ENCODE measurements at places on chromosomes 7 and 10.

DNA sequence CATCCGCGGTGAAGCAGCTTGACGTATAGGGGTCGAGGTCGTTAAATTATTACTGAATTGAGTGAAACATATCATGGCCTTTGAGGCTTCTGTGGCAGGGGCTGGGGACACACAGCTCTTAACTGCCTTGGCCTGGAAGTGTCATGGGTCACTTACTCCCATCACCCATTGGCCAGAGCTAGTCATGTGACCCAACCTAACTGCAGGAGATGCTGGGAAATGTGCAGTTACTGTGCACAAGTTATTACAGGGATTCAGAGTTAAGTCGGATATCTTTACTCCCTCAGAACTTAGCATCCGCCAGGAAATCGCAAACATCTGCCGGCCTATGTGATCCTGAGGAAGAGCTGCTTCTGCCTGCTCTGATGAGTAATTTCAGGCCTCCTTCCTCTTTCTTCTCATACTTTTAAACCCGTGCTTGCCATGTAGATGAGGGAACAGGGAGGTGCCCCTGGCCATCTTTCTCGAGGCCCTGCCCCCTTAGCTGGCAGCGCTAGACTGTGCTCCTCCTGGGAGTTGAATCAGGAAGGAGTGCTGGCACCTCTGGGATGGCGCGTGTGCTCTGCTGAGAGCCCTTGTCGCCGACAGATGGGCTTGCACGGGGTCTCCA, 203.6 kb downstream of the TCF7L2 start:
- H3K36me3 ChIP-seq, result peaks cover 71% of the 10 kb centered on the region
- no peak overlapping the region for H3K27ac ChIP-seq
- H3K4me1 ChIP-seq, result peaks cover 11% of the 10 kb centered on the region
- no peak overlapping the region for H3K4me3 ChIP-seq

GRCh38 chr7:155213385-155213784, 84.3 kb upstream of the INSIG1 start:
- H3K36me3 ChIP-seq, result no peaks in the 10 kb centered on the region
- H3K4me1 ChIP-seq, result peaks cover 41% of the 10 kb centered on the region
- H3K27me3 ChIP-seq, result peaks cover 3% of the 10 kb centered on the region
- H3K27ac ChIP-seq, result peak overlapping the region; percentile 78

DNA sequence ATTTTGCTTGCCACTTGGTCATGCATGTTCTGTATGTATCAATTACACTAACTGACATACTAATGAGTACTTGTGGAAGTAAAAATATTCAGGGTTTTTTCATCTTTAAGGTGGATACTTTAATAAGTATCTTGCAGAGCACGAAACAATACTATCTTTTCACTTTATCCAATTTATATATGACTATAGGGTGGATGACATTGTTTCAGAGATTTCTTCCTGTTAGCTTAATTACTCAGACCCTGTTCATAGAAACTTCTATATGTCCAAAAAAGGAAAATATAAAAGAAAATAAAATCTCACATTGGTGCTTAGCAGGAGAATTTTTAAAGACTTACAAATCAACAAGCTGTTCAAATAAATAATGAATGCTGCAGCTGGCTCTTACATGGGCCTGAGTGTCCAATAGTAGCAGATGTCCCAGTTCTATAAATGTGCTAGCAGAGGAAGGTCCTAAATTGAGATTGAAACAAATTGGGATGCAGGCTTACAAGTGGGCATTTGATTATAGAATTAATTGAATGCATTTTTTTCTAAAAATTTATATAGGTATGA, 91.5 kb upstream of the THSD7A start:
- H3K4me3 ChIP-seq, result no peak overlapping the region
- no peaks in the 10 kb centered on the region for H3K27me3 ChIP-seq
- H3K36me3 ChIP-seq, result no peaks in the 10 kb centered on the region
- DNase-seq, result no peak

- DNase-seq, result no peak
- no peak overlapping the region for H3K27ac ChIP-seq
- no peak overlapping the region for H3K4me3 ChIP-seq
- H3K4me1 ChIP-seq, result no peaks in the 10 kb centered on the region
These were observed 58.3 kb upstream of the SHH start for GRCh38 chr7:155870334-155871180.

- H3K4me1 ChIP-seq, result no peaks in the 10 kb centered on the region
- H3K27me3 ChIP-seq, result no peaks in the 10 kb centered on the region
- no peaks in the 10 kb centered on the region for H3K36me3 ChIP-seq
- no peak for DNase-seq
- no peak overlapping the region for H3K4me3 ChIP-seq
- H3K27ac ChIP-seq, result no peak overlapping the region
These were observed 363.4 kb upstream of the MKI67 start for GRCh38 chr10:128489324-128490247.

DNA sequence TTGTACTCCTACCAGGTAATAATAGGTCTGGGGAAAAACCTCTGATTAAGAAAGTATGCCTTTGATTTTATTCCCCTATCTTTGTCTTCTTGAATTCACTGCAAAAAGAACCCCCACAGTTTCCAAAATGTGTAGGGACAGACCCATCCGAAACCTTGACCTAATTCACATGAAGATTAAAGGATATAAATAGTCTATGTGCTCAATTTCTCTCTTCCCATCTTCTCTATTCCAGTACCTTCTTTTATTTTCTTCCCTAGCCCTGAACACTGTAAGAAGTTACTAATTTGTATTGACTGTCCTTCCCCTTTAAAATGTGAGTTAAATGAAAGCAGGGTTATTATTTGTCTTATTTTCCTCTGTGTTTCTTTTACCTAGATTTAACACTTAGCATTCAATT, 135.3 kb downstream of the HBP1 start:
- H3K36me3 ChIP-seq, result no peaks in the 10 kb centered on the region
- H3K4me1 ChIP-seq, result no peaks in the 10 kb centered on the region
- no peak overlapping the region for H3K27ac ChIP-seq
- no peak for DNase-seq
- H3K4me3 ChIP-seq, result no peak overlapping the region

DNA sequence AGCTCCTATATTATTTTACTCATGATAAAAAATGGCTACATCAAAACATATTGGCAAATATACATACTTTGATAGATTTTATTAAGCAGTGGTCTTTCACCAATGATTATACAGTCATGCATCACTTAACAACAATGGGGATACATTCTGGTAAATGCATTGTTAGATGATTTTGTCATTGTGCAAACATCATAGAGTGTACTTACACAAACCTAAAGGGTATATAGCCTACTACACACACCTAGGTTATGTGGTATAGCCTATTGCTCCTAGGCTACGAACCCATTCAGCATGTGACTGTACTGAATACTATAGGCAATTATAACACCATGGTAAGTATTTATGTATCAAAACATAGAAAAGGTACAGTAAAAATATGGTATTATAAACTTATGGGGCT, 98.9 kb upstream of the IL6 start:
- H3K4me1 ChIP-seq, result peaks cover 34% of the 10 kb centered on the region
- no peak overlapping the region for H3K27ac ChIP-seq
- no peak for DNase-seq
- H3K4me3 ChIP-seq, result no peak overlapping the region
- H3K36me3 ChIP-seq, result no peaks in the 10 kb centered on the region

DNA sequence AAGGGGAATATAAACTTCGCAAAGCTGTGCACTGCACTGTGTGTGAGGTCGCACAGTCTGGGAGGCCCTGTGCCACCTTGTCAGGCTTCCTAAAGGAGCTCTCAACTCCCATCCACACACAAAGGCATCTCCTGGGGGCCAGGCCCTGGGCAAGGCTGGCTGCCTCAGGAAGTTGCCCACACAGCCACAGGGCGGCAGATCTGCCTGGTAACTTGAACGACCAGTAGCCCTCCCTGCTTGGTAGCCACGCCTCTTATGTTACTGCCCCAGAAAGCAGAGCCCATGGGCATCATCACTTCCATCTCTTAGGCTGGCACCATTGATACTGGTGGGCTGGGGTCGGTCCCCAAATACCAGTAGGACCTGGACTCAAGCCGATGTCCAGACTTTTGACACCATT, 82.8 kb downstream of the HECW1 start:
- no peaks in the 10 kb centered on the region for H3K27me3 ChIP-seq
- no peak for DNase-seq
- peaks cover 6% of the 10 kb centered on the region for H3K4me1 ChIP-seq
- no peaks in the 10 kb centered on the region for H3K36me3 ChIP-seq
- no peak overlapping the region for H3K27ac ChIP-seq

GRCh38 chr10:58341947-58342346, 7.1 kb downstream of the UBE2D1 start:
- DNase-seq, result no peak
- H3K27ac ChIP-seq, result no peak overlapping the region
- no peaks in the 10 kb centered on the region for H3K36me3 ChIP-seq
- H3K4me1 ChIP-seq, result no peaks in the 10 kb centered on the region

- no peak overlapping the region for H3K27ac ChIP-seq
- peaks cover 5% of the 10 kb centered on the region for H3K4me1 ChIP-seq
- H3K4me3 ChIP-seq, result no peak overlapping the region
- no peak for DNase-seq
- no peaks in the 10 kb centered on the region for H3K36me3 ChIP-seq
These were observed 19.9 kb upstream of the SEC61G start for GRCh38 chr7:54778696-54779540.

DNA sequence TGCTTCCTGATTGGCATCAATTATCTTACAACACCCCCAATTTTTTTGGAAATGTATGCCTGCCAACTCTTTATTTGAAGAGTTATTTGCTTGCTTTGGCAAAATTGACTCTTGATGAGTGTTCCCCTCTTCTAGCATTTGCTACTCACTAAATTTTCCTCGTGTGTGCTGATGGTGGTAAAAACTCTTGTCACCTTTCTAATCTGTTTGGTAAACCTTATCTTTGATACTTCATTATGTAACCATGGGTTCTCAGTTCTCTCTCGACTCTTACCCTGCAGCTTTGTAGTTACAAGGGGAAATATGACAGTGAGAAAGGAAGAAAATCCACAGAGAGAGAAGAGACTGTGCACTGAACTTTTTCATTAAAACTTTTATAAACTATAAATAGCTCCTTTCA, 102.5 kb downstream of the CDK14 start:
- H3K36me3 ChIP-seq, result peaks cover 9% of the 10 kb centered on the region
- no peak for DNase-seq
- peak overlapping the region; percentile 44 for H3K27ac ChIP-seq
- peaks cover 34% of the 10 kb centered on the region for H3K4me1 ChIP-seq
- H3K4me3 ChIP-seq, result no peak overlapping the region
- no peaks in the 10 kb centered on the region for H3K27me3 ChIP-seq

GRCh38 chr7:151207804-151208203, 2.5 kb downstream of the H2BK1 start:
- no peaks in the 10 kb centered on the region for H3K36me3 ChIP-seq
- no peak for DNase-seq
- H3K4me1 ChIP-seq, result no peaks in the 10 kb centered on the region
- no peak overlapping the region for H3K27ac ChIP-seq

DNA sequence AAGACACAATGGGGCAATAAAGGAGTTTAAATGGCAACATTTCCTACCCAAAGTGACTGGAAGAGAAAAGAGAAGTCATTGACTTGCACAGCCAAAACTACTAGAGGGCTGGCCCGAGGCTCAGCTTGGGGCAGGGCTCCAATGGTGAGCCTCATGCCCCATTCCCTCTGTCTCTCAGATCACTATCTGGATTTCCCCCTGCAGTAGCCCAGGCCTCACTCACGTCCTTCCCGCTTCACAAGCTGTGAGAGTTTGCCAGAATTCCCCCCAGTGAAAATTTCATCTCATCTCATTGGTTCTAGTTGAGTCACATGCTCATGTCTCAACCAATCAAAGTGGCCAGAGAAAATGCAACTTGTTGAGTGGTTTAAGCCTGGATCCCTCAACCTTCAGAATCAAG, 181.3 kb downstream of the WDR11 start:
- H3K36me3 ChIP-seq, result peaks cover 4% of the 10 kb centered on the region
- no peak overlapping the region for H3K27ac ChIP-seq
- H3K4me1 ChIP-seq, result no peaks in the 10 kb centered on the region
- no peak overlapping the region for H3K4me3 ChIP-seq

- no peak for DNase-seq
- no peaks in the 10 kb centered on the region for H3K27me3 ChIP-seq
- no peak overlapping the region for H3K27ac ChIP-seq
- no peak overlapping the region for H3K4me3 ChIP-seq
- H3K4me1 ChIP-seq, result no peaks in the 10 kb centered on the region
- no peaks in the 10 kb centered on the region for H3K36me3 ChIP-seq
These were observed 245.5 kb downstream of the FOXP2 start for GRCh38 chr7:114660126-114660486.

DNA sequence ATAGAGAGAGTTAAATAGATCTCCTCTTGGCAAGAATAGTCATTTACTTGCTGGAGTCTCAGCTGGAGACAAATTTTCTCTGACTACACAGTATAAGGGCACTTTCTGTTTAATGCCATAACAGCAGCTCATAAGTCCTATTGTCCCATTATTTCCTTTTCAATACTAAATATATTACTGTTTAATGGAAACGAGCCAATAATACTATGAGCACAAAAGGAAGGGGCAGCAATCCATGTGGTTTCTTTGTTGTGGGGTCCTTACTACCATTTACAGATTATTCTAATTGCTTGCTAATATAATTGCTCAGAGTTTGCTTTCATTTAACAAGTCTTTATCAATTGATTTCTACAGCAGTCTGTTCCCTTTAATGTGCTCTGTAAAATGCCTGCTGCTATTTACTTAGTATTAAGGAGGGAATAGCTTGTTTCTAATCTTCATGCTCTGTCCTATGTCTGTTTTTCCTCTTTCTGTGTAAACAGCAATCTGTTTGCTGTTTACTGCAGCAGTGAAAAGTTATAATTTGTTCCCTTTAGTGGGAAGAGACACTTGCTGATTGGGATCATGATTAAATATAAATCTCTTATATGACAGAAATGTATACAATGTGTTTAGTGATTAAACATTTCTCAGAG, 296.2 kb upstream of the SMIM30 start:
- no peaks in the 10 kb centered on the region for H3K36me3 ChIP-seq
- H3K4me3 ChIP-seq, result no peak overlapping the region
- no peaks in the 10 kb centered on the region for H3K27me3 ChIP-seq
- H3K4me1 ChIP-seq, result no peaks in the 10 kb centered on the region

- H3K4me3 ChIP-seq, result no peak overlapping the region
- H3K36me3 ChIP-seq, result 0 out of 2 replicates have a peak, but pooled peaks cover 4% of the 10 kb centered on the region
- peaks cover 11% of the 10 kb centered on the region for H3K4me1 ChIP-seq
- no peak for DNase-seq
- no peak overlapping the region for H3K27ac ChIP-seq
These were observed 54.4 kb downstream of the CDCA7L start for GRCh38 chr7:21891291-21891690.

- H3K27me3 ChIP-seq, result no peaks in the 10 kb centered on the region
- no peak overlapping the region for H3K27ac ChIP-seq
- H3K4me1 ChIP-seq, result peaks cover 67% of the 10 kb centered on the region
- no peak overlapping the region for H3K4me3 ChIP-seq
- H3K36me3 ChIP-seq, result no peaks in the 10 kb centered on the region
These were observed 93.7 kb downstream of the CFAP58 start for GRCh38 chr10:104447331-104447730.
